ENCODE measurements at places on chromosomes 1 and 21.

DNA sequence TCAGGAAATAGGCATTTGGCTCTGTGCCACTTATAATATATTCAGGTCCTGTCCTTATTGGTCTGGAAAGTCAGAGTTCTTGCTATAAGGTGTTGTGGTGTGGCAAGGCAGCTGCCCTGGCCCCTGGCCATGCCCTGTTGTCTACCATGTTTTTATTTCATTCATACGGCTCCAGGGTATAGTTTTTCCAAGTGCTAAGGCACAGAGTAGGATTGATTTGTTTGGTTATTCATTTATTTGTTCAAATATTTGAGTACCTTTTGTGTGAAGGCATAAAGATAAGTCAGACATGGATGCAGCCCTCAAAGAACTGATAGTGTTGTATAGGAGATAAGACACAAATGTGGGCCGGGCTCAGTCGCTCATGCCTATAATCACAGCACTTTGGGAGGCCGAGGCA lies 10.1 kb downstream of the ZBTB8B start:
- no peak for DNase-seq

DNA sequence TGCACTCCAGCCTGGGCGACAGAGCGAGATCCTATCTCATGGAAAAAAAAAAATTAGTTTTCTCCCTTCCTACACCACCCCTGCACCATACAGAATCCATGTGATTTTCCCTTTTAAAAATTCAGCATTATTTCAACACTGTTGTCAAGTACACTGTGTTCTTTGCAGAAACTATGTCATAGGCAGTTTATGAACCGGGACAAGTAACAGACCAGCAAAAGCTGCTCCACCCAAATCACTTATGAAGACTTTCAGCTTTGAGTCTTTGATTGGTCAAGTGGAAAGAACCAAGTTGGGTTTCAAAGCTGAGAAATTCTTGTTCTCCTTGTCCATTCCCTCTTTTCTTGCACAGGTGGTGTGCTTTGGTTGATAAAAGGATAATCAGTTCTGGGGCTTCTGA lies 173.0 kb downstream of the CDC7 start:
- no peak for DNase-seq

DNA sequence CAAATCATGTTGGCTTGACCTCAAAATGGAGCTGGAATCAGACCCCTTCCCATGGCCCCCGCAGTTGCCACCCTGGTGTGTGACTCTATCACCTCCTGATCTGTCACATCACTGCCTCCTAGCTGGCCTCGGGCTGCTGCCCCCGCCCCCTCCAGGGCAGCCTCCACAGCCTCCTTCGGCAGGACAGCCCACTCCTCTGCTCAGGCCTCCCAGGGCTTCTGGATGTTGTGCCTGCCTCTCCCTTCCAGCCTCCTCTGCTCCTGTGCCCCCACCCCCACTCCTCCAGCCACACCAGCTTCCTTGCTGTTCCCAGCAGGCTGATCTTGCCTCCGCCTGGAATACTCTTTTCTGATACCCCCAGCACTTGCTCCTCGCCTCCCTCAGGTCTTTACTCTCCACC lies 134.4 kb upstream of the EDN2 start:
- DNase-seq = no peak

DNA sequence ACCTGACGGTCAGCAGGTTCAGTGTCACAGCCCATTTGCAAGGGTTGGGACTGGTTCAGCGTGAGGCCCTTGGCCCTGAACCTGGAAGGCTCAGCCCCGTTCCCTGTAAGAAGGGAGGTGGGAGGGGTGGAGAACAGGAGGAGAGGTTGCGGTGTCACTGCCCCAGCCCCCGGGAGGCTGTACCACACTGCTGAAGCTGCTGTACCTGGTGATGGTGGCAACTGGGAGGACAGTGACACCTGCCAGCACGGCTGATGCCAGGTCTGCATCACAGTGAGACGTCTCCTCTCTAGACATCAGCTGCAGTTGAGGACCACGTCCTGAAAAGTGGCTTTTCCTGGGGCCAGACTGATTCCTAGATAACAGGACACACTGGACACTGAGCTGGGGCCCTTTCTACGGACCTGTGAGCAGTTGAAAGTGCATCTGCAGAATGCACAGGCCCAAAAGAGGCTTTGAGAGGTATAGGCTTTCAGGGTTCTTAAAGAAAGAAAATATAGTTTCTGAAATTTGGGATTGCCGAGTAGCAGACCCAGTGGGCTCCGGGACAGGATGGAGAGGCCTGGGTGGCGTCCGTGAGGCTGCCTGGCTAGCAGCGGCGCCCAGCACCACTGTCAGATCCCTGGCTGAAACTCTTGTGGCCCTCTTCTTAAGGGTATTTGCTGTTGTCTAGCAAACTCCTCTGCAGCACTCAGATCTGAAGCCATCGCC lies 47.7 kb downstream of the COQ8A start:
- no peak for DNase-seq

DNA sequence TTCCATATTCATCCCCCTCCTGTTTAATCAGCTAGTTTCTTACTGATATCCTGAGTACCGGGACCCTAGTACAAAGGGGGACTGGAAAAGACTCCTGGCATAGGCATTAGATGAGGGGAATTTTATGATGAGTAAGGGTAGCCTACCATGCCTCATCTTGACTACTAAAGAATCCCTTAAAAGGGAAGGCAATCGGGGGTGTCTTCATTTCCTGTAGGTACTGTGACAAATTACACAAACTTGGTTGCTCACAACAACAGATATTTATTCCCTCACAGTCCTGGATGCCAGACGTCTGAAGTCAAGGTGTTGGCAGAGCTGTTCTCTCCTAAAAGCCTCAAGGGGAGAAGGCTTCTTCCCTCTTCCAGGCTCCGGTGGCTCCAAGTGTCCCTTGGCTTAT lies 28.9 kb upstream of the RUNX1 start:
- no peak for DNase-seq

DNA sequence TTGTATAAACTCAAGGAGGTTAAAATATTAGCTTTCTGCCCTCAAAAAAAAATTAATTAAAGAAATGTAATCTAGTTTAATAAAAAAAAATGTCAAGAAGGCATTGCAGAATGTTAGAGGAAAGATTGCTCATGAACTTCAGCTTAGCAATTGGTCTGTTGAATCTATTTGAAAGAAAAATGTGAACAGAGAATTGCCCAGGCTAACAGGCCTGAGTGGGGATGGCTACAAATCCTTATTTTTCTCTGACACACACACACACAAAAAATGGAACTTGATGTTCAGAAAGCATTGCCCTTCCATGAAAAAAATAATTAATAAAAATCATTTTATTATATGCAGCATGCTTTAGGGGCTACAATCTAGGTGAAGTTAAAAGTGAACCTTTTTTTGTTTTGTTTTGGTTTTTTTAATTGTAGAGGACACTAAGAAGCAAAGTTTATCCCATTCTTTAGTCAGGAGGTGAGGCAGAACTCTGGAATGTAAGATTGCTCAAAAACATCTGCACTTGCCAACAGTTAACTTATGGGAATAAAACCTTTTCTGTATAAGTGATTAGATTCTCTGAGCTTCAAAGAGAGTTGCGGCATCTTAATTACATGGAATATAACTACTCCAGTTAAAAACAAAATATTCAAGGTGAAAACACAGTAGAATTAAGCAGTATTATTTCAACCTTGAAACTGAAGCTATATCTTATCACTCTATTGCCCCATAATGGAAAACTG lies 658.5 kb upstream of the ADGRL2 start:
- no peak for DNase-seq

GRCh38 chr1:80847904-80848303 lies 952.8 kb upstream of the ADGRL2 start:
- DNase-seq = no peak

DNA sequence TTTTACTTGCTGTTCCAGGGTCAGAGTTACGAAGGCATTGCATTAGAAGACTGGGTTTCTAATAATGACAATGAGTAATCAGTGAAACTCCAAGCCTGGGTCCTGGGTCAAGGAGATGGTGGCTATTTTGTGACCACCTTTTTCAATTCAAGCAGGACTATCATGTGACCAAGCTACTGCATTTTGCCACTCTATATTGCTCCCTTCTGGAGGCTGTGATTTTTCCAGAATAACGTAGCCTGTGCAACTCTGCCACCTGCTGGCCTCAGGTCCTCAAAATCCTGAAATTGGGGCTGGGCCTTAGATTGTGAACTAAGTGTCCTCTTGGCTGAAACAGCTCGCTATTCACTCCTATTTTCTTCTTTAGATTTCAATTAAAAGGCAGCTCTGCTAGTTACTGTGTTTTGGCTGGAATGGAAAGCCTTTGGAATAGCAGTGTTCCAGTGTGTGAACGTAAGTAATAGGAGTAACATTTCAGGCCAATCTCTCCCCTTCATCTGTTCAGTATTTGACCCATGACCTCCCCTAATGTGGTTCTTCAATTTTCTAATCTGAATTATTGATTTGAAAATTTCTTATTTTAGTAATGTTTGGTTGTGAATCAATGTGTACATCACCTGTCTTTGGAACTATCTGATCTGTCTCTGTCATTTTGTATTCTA lies 52.9 kb upstream of the CD46 start:
- peak; percentile 34 for DNase-seq

- peak; percentile 37 for DNase-seq
Measured at GRCh38 chr21:31558189-31558961, 101.1 kb upstream of the SOD1 start.

- no peak for DNase-seq
Measured at GRCh38 chr1:156103521-156103947, 11.0 kb upstream of the LMNA start.

GRCh38 chr1:21590934-21591333 lies 78.2 kb downstream of the RAP1GAP start:
- no peak for DNase-seq

- DNase-seq = no peak
Measured at GRCh38 chr21:44857127-44857892, 16.2 kb downstream of the PTTG1IP start.

DNA sequence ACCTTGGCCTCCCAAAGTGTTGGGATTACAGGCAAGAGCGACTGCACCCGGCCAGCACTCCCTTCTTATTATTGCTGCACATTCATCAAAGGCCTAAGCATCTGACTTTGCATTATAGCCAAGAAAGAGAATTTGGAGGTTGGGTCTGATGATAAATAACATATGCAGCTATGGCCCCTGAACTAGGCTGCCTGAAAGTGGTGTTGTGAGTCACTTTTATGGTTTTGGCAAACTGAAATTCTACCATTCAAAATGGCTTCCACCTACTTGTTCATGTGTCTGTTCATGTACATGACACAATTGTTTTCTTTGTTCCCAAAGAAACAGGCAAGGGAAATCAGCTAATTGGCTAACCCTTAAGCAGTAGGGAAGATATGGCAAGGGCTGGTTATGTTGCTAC lies 25.0 kb upstream of the UAP1 start:
- DNase-seq = no peak

DNA sequence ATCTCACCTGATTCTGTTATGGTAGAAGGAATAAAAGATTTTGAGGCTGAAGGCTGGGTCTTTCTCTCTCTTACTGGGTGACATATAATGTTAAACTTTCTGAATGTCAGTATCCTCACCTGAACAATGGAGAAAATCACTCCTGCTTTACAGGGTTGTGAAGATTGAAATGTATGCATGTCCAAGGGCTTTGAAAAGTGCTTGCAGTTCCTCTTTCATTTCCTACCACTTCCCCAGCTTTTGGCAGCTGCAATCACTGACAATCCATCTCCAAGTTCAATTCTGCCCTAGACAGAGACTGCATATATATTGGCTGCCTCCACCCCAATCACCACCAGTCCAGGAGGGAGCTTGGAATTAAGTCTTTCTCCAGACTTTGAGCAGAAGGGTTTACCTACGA lies 39.8 kb downstream of the FAM78B start:
- no peak for DNase-seq

DNA sequence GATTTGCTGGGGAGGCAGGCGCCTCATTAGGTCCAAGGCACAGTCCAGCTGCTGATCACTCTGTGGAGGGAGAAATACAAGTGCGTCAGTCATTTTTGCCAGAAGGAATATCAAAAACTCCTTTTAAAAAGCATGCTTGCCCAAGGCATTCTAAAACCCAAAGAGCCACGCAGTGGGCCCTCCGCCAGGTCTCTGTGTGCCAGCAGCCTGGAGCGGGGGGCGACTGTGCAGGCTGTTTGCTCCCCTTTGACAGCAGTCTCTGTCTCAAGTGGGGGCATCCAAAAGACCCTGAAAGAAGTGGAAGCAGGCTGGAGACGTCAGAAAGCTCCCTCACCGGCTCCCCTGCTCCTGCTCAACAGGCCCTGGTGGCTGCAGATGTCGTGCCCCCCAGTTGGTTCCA lies 65.6 kb downstream of the CAPZB start:
- no peak for DNase-seq

- no peak for DNase-seq
Measured at GRCh38 chr1:202685641-202686040, 24.6 kb downstream of the SYT2 start.

DNA sequence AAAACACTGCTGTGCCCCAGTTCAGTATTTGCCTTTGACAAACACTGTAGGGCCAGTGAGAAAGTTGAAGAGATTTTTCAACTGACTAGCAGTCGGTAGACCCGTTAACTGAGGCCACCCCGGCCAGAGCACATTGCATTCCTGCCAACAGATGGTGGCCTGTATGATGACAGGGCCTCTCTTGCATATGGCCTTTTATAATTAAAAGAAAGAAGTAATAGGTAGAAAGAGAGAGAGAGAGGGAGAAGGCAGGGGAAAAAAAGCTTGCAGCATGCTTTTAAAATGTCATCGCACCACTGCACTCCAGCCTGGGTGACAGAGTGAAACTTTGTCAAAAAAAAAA lies 4.7 kb upstream of the C1orf174 start:
- no peak for DNase-seq

GRCh38 chr1:37997256-37998088 lies 7.7 kb upstream of the SF3A3 start:
- DNase-seq = no peak

DNA sequence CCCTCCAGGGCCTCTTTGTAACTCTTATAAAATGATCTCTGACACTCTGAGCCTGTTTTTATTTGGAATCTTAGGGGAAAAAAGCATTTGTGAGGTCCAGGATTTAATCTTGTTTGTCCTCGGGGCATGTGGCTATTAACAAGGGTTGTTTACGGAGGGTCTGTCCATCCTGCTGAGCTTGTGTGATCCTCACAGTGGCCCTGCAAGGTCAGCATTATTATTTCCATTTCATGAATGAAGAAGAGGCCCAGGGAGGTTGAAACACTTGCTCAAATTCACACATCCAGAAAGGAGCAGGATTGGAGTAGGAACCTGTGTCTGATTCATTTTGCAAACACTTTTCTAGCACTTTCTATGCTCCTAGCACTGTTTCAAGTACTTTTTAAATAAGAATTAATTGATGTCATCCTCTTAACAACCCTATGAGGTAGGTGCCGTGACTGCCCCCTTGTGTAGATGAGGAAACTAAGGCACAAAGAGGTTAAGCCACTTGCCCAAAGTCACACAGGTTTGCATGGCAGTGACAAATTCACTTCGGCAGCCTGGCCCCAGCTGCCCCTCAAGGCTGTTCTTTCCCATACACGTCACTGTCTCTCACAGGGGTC lies 178.9 kb downstream of the MIS18A start:
- no peak for DNase-seq

Measured in activated CD4-positive, CD25-positive, alpha-beta regulatory T cell treated with anti-CD3 and anti-CD28 coated beads, Interleukin-2, amount 50 U/mL, for 72 hours (primary cell).